ENCODE measurements at places on chromosomes 12 and 14. TPM values are rescaled to one million over a fixed set of nuclear protein-coding genes. Genes with fewer than 3 reads are reported as not detected.

The TMEM119 gene
- 0.47 TPM for polyA plus RNA-seq

The CMA1 gene
- not detected for polyA plus RNA-seq

The OR6C2 gene
- polyA plus RNA-seq, result not detected

The SYNE3 gene
- 1.0 TPM for polyA plus RNA-seq

The SERPINA5 gene
- polyA plus RNA-seq, result not detected

The CLMN gene
- 0.39 TPM for polyA plus RNA-seq

The FAM90A1 gene
- polyA plus RNA-seq, result not detected

The SLC38A4 gene
- polyA plus RNA-seq, result not detected

The DPY19L2 gene
- not detected for polyA plus RNA-seq

GRCh38 chr12:82537436-82537835 is 149.3 kb upstream of the TMTC2 start:
- DNase-seq, result no peak

DNA sequence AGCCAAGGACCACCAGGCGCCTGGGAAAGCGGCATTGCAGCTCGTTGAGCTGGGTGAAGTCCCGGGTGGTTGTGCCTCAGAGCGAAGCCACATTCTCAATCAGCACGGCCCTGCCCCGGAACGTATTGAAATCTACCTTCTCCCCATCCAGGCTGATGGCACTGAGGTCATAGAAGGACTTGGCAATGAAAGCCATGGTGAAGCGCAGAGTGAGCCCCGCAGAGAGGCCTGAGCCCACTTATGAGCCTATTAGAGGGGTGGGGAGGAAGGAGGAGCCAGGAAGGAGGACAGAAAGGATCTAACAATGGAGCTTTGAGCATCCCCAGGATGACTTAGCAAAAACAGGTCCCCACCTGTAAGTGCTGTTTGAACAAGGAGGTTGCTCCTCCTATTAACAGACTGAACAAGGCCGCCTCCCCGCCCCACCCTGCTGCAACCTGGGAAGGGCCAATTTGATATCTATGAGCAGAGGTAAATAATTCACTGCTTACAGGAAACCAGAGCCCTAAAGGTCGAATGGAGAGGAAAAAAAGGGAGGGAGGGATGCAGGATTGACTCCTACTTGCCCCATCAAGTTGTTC is at the start of gene GPX2:
Gene GPX2 (minus strand): TSS at position 215 of the 581 bp plus-strand sequence. CDS start 19 bp downstream, at position 196.
- no peak for DNase-seq

- no peak for DNase-seq
Measured at GRCh38 chr14:101119830-101120571, 216.5 kb upstream of the RTL1 start.

DNA sequence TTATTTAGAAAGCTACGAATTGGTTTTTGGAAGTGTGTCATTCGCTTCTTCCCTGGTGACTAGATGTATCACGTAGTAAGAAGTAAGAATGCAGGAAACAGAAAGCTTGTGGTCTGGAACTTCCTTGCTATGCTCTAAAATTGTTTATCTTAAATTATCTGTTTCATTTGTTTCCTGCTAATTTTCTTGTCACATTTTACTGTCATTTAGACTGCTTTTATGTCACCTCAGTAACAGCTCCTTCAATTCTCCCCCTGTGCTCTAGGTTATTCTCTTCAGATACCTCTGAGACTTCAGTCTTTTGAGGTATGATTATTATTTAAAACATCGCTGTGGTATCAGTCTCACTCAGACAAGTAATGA is 699 bp upstream of the CD69 start:
- peak; percentile 74 for DNase-seq

GRCh38 chr14:102579696-102580549 is 12.5 kb upstream of the RCOR1 start:
- DNase-seq, result no peak

- DNase-seq, result no peak
Measured at GRCh38 chr12:26125400-26126339, 833 bp upstream of the BHLHE41 start.

DNA sequence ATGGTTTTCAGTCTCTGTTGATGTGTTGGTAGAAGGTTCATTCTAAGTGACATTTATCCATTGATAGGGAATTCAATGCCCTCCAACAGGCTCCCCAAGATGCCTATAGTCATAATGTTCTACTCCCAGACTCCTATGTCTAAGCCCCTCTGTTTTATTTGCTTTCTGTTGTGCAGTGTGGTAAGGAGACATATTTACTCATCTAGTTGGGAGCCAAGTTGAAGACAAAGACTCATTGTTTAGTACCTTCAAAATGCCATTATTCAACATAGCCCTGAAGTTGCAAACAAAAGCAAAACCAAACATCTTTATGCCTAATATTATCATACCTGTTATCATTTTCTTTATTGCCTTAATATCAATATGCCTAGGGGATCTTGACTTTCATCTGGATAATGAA is 302.1 kb downstream of the RMST start:
- no peak for DNase-seq

DNA sequence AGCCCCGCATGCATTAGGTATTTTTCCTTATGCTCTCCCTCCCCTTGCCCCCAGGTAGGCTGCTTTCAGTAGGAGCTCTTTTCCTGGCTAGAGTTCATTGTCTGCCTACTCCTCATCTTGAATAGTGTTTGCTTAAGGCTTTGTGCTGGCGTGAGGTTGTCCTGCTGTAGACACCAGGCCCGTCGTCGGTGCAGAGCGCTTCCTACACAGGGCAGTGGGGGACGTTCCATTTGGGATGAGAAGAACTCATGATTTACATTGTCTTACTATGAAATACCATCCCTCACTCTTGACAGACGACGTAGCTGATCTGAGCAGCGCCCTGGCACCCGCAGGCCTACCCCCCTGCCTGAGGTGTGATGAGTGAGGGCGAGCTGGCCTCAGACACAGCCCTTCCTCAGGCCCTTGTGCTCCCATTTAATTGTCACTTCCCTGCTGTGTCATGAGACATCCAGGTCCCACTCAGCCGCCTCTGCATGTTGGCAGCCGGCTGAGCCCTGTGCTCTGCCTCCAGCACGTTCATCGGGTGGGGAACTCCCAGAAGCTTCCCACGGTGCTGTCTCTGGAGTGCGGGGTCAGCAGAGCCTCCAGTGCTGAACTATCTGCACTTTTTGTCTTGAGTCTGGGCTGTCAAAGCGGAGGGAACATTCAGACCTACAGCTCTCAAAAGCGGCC is 76.0 kb downstream of the WDR20 start:
- no peak for DNase-seq

GRCh38 chr14:39138440-39138839 is 24.3 kb downstream of the GEMIN2 start:
- no peak for DNase-seq

DNA sequence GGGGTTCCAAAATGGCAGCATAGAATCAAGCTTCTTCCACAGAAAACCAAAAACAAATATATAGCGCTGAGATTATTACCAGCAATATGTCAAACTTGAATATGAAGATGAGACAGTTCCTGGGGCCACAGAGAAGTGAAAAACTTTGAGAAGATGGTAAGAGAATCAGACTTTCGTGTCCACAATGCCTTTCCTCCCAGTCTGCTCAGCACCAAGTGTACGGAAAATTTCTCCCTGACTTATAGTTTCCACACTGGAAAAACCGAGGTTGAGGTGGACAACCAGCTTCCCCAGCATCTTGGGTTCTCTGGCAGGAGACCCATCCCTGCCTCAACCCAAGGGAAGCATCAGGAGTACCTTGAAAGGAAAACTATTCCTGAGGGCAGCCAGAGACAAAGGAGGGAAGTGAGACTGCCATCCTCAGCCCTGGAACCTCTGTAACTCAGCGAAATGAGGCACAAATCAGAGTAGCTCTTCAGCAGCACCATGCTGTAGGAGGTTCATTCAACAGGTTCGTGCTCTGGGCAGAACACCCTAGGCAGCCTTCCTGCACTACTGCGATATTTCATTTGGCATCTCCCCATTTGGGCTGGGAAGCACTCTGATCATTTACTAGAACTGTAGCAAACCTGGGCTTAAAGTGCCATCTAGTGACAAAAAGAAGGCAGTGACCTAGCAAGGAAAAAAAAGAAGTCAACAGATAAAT is 52.4 kb upstream of the CAPRIN2 start:
- peak; percentile 39 for DNase-seq

GRCh38 chr14:94559638-94560290 is 1.5 kb upstream of the SERPINA4 start:
- no peak for DNase-seq

DNA sequence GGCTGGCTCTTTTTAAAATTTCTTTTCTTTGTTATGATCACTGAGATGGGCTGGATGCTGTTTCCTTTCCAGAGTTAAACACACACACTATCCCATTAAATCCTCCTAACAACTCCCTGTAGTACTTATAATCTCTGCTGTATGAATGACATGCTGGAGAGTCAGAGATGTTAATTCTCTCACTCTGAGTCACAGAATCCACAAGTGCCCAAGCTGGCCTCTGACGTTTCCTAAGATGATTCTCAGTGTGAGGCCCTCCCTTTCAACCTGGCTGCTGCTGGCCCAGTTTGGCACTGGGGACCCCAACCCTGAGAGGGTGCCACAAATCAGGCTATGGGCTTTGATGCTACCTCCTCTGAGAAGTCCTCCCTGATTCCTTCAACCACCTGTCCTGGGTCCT is 5.4 kb downstream of the NOS1 start:
- no peak for DNase-seq

- DNase-seq, result no peak
Measured at GRCh38 chr12:2170376-2170775, 117.6 kb downstream of the CACNA1C start.

DNA sequence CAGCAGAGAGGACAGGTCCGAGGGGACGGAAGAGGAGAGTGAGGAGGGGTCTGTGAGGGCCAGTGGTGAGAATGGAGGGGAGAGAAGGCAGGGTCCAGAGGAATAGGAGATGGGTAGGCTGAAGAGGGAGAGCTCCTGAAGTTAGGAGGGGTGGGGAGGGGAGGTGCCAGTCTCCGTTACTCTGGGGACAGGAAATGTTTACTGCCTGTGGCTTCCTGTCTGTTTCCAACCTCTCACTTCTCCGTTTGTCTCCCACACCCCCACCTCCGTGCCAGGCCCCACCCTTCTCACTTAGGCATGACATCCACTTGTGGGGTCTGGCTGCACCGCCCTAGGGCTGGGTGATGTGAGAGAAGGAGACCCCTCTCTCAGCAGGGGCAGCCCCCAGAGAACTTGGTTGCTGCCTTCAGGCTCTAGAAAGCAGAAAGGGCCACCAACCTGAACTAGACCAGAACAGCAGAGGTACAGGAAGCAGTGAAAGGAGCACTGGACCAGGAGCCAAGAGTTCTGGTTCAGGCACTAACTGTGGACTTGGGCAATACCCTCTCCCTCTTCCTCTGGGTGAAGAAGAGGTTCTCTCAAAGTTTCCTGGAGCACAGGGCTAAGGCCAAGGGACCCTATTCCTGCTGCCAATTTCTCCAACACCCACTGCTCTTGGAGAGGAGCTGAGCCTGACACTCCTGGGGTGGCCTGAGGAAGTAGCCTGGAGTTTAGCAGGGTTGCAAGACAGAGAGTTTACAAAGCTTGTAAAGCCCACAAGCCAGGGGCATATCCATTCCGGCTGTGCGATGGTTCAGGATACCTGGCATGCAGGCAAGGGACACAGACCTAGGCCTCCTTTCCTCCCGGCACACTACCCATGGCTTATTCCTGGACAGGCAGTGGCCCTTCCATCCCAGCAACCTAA is 5.5 kb downstream of the ITGA5 start:
- DNase-seq, result peak; percentile 90

DNA sequence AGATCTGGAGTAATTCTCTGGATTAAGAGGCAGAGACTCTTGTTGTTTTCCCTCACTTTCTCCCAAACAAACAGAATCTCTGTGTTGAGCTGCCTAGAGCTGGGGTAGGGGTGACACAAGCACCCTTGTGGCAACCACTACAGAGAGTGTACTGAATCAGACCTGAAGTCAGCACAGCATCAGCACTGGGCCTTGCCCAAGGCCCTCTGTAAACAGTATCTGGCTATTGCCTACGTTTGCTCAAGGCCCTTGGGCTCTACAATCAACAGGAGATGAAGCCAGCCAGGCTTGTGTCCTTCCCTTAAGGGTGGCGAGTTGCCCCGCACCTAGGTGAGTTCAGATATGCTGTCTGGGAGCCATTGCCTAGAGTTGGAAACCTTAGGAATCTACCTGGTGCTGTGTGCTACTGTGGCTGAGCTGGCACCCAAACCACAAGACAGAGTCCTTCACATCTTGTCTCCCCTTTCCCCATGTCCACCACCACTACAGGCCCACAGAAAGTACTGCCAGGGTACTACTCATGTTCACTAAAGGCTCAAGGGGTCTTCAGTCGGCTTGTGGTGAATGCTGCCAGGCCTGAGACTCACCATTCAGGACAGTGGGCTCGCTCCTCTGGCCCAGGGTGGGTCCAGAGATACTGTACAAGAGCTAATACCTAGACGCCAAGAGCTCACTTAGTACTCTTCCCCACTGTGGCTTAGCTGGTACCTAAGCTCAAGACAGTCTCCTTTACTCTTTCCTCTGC is 206.8 kb downstream of the SYNE2 start:
- DNase-seq, result no peak

GRCh38 chr12:105384220-105384619 is 53.7 kb downstream of the C12orf75 start:
- no peak for DNase-seq

DNA sequence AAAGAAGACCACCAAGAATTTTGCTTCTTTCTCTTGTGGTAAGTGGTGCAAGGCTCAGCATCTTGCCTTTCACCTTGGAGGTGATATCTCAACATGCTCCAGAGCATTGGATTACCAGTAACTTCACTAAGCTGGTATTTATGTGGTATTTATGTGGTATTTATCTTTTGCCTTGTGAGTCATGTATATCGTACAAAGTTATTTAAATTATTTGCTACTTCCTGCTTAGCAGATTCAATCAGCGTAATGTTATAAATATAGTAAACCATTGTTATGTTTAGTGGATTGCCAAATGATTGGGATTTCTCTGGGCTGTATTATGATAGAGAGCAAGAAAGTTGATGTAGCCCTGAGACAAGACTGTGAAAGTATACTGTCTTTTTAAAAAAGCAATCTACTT is 366.4 kb downstream of the IPO8 start:
- DNase-seq, result no peak

DNA sequence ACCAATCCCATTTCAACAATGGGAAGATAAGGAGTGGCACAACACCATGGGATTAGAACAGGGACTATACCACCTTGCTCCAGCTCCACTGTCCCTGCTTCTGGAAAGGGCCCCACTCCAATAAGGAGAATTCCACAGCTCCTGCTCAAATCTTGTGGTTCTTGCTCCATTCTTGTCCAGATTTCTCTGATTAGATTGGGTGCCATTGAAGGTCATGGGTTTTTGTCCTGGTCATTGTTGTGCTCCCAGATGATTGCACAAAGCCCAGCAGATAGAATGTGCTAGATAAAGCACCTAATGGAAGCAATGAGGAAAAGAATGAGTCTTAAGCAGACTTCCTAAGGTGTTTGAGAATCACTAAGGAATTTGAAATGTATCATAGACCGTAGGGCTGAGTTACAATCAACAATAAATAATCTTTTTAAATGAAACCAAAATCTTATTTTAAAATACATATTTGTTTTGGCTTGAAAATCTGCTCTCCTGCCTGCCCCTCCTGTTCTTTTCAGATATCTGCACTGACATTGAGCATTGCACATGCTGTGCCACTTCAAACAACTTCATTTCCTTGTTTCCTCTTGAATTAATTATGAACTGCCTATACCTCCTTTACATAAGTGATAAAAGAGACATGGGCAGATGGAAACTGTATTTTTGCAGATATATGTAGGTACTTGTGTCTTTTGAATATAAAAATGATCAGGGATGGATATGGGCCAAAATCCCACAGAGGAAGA is 115.9 kb downstream of the FGD4 start:
- DNase-seq, result no peak

GRCh38 chr14:91545204-91545603 is 35.1 kb upstream of the PPP4R3A start:
- no peak for DNase-seq

Measured in immature natural killer cell (primary cell).